ENCODE measurements at places on chromosomes 12 and 14.

- DNase-seq: no peak
These were observed 96.9 kb downstream of the SYNE2 start for GRCh38 chr14:63949696-63950095.

- no peak for DNase-seq
These were observed 630.4 kb downstream of the DIO2 start for GRCh38 chr14:79580906-79581305.

DNA sequence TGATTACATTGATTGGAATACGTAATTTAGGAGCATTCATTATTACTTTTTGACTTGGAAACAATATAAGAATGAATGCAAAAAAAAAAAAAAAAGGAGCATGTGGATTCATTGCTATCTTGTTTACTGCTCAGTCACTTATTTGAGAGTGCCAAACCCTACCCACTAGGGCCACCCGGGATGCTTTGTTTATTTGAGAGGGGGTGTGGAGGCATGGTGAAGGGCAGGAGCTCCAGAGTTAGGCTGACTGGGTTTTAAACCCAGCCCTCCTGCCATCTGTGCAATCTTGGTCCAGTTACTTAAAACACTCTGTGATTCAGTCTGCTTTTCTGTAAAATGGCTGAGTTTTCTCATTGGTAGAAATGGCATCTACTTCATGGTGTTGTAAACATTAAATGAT is 195.2 kb downstream of the RAD51B start:
- DNase-seq: no peak

GRCh38 chr12:130155416-130156073 is 6.7 kb upstream of the FZD10 start:
- DNase-seq: no peak

- no peak for DNase-seq
These were observed 39.8 kb downstream of the SLC6A12 start for GRCh38 chr12:174124-174523.

DNA sequence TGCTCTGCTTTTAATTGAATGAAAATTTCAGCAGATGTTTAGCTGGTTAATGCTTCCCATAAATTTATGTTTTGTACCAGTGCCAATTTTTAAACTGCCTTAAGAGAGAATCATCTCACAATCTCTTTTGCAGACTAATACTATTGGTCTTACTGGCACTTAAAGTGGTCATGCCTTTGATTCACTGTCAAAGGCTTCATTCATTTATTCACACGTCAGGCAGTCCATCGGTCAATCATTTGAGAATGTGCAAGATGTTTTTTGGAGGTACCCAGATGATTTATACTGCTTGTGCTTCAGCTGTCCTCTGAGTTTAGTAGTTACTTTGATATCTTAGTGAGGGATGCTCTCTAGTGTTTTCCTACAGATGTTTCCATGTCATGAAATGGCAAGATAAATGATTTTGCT is 83.4 kb downstream of the NAV3 start:
- no peak for DNase-seq

GRCh38 chr12:12520273-12520672 is 42.4 kb downstream of the DUSP16 start:
- DNase-seq: no peak

- DNase-seq: peak; percentile 13
These were observed 22.9 kb downstream of the NDUFA12 start for GRCh38 chr12:94980577-94980976.

- no peak for DNase-seq
These were observed 67.7 kb downstream of the DIO3 start for GRCh38 chr14:101628975-101629374.
